Naive B cell (primary cell): ENCODE measurements at places on chromosomes 1 and 21. TPM values are rescaled to one million over a fixed set of nuclear protein-coding genes. Genes with fewer than 3 reads are reported as not detected.

MFAP2 gene
- not detected for polyA plus RNA-seq

- H3K27ac ChIP-seq: no peak overlapping the region
- no peak for DNase-seq
- peaks cover 19% of the 10 kb centered on the region for H3K4me1 ChIP-seq
- no peak overlapping the region for H3K4me3 ChIP-seq
- no peaks in the 10 kb centered on the region for H3K27me3 ChIP-seq
Measured at GRCh38 chr1:54331843-54332463, 74.2 kb downstream of the SSBP3 start.

DNA sequence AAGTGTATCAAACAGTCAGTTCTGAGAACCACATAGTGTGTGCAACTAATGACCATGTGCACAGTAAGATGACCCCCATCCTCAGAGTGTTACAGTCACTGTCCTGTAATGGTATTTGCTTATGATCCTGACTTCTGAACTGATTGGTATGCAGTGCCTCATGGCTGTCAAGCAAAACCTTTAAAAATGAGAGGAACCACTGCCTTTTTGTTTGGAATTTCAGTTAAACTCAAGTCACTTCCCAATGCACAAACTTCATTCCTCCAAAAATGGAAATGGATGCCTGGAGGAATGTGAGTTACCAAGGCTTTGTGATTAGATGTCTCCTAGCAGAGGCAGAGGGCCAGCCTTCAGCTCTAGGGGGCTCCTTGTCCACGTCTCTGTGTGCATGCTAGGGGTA lies 10.5 kb downstream of the C1orf198 start:
- no peak overlapping the region for H3K27ac ChIP-seq
- no peak overlapping the region for H3K4me3 ChIP-seq
- DNase-seq: no peak
- no peaks in the 10 kb centered on the region for H3K27me3 ChIP-seq
- H3K36me3 ChIP-seq: no peaks in the 10 kb centered on the region
- no peaks in the 10 kb centered on the region for H3K4me1 ChIP-seq

DNA sequence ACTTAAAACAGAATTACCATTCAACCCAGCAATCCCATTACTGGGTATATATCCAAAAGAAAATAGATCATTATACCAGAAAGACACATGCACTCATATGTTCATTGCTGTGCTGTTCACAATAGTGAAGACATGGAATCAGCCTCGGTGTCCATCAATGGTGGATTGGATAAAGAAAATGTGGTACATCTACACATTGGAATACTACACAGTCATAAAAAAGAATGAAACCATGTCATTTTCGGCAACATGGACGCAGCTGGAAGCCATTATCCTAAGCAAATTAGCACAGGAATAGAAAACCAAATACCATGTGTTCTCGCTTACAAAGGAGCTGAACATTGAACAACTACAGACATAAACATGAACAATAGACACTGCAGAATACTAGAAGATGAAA lies 244.8 kb upstream of the PROX1 start:
- H3K4me1 ChIP-seq: no peaks in the 10 kb centered on the region
- H3K36me3 ChIP-seq: no peaks in the 10 kb centered on the region
- DNase-seq: no peak
- H3K4me3 ChIP-seq: no peak overlapping the region
- H3K27me3 ChIP-seq: no peaks in the 10 kb centered on the region

- DNase-seq: no peak
- H3K27ac ChIP-seq: no peak overlapping the region
- H3K4me3 ChIP-seq: no peak overlapping the region
Measured at GRCh38 chr1:30087465-30087864, 635.9 kb downstream of the MATN1 start.

GRCh38 chr1:172588296-172589291 lies 55.6 kb downstream of the SUCO start:
- no peaks in the 10 kb centered on the region for H3K27me3 ChIP-seq
- H3K4me3 ChIP-seq: no peak overlapping the region

ADAMTS4 gene
- not detected for polyA plus RNA-seq

C1orf167 gene
- not detected for polyA plus RNA-seq

GRCh38 chr1:83746234-83746633 lies 252.7 kb downstream of the TTLL7 start:
- H3K4me3 ChIP-seq: peak overlapping the region; percentile 22
- peaks cover 2% of the 10 kb centered on the region for H3K27me3 ChIP-seq
- H3K36me3 ChIP-seq: no peaks in the 10 kb centered on the region
- no peak overlapping the region for H3K27ac ChIP-seq
- no peak for DNase-seq

GRCh38 chr21:20443558-20444155 lies 554.6 kb upstream of the NCAM2 start:
- no peaks in the 10 kb centered on the region for H3K36me3 ChIP-seq
- no peak overlapping the region for H3K27ac ChIP-seq
- no peaks in the 10 kb centered on the region for H3K27me3 ChIP-seq
- H3K4me1 ChIP-seq: no peaks in the 10 kb centered on the region
- no peak for DNase-seq
- no peak overlapping the region for H3K4me3 ChIP-seq

GRCh38 chr21:45041351-45041805 lies 33.0 kb upstream of the ADARB1 start:
- no peak overlapping the region for H3K4me3 ChIP-seq
- peaks cover 9% of the 10 kb centered on the region for H3K4me1 ChIP-seq
- H3K27ac ChIP-seq: no peak overlapping the region
- peaks cover 5% of the 10 kb centered on the region for H3K27me3 ChIP-seq

C1orf87 gene
- not detected for polyA plus RNA-seq

DNA sequence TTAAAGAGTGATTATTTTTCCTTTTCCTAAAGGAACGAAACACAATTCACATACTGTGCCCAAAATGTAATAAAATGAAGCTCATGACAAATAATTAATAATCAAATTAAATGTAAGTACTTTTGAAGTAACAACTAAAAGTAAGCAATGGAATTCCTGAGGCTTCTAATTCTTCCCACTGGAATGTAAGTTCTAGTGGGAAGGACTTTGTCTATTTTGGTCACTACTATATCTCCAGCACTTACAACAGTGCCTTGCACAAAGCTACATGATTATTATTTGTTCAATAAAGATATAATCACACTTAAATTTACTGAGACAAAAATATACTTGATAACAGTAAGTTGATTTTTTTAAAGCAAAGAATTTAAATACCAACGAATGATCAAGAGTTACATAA lies 128.8 kb downstream of the COQ8A start:
- H3K4me3 ChIP-seq: no peak overlapping the region
- no peak overlapping the region for H3K27ac ChIP-seq
- DNase-seq: no peak
- H3K27me3 ChIP-seq: no peaks in the 10 kb centered on the region

MYBPH gene
- polyA plus RNA-seq: not detected

DNA sequence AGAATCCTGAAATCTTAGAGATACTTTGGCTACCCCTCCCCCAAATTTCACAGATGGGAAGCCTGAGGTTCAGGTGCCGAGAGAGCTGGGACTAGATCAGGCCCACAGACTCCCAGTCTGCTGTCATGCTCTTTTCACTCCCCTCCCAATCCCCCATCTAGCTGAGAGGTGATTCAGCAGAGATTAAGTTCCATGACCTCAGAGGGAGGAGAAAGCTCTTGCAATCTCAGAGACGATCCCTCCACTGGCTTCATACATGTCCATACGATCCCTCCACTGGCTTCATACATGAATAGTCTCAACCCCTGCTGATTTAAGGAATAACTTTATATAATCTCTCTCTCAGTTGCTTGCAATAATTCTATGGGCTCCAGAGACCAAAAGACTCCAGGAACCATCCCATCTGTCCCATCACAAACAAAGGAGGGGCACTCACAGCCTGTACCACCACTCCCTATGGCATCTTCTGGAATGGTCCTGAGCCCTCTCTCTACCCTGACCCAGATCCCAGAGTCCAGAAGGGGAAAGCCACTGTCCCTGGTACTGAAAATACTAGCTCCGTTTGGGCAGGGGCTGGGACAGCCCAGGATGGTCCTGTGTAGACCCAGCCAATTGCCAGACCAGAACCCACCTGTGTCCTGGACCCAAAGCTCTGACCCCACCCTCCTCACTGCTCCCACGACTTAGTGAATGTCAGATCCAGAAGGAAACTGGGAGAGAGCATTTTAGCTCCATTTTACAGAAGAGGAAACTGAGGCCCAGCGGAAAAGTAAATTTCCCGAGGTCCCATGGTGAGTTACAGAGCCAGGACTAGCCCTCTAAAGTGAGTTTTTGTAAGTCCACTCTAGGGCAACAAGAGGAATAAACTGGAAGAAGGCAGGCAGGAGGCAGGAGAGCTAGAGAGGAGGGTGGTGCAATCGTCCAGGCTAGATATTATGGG lies 27.1 kb downstream of the RIMS3 start:
- no peak overlapping the region for H3K4me3 ChIP-seq
- no peak for DNase-seq
- no peaks in the 10 kb centered on the region for H3K36me3 ChIP-seq
- no peaks in the 10 kb centered on the region for H3K27me3 ChIP-seq

DNA sequence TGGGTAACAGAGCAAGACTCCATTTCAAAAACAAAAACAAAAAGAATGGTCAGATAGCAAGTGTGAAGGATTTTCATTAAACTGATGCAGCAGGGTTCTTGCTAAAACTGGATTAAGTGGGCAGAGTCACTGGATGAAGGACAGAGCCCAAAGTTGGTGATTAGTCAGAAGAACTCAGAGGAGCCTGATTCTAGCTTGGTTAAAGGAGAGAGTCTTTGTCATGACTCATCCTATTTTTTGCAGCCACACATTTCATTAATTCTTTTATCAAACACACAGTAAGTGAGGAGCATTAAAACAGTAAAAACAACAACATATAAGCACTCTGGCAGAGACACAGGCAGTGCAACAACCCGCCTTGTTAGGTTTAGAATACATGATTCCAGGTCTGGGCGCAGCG lies 56.0 kb upstream of the EDARADD start:
- no peak for DNase-seq
- peaks cover 4% of the 10 kb centered on the region for H3K27me3 ChIP-seq
- H3K36me3 ChIP-seq: no peaks in the 10 kb centered on the region
- no peak overlapping the region for H3K27ac ChIP-seq
- H3K4me3 ChIP-seq: no peak overlapping the region

OPTC gene
- polyA plus RNA-seq: not detected

GRCh38 chr1:85124091-85124490 lies 75.8 kb upstream of the MCOLN3 start:
- no peaks in the 10 kb centered on the region for H3K36me3 ChIP-seq
- H3K4me3 ChIP-seq: no peak overlapping the region

- DNase-seq: no peak
- H3K27ac ChIP-seq: no peak overlapping the region
- H3K27me3 ChIP-seq: no peaks in the 10 kb centered on the region
- peaks cover 16% of the 10 kb centered on the region for H3K4me1 ChIP-seq
- H3K36me3 ChIP-seq: no peaks in the 10 kb centered on the region
- no peak overlapping the region for H3K4me3 ChIP-seq
Measured at GRCh38 chr21:37087188-37087587, 14.1 kb downstream of the TTC3 start.

DNA sequence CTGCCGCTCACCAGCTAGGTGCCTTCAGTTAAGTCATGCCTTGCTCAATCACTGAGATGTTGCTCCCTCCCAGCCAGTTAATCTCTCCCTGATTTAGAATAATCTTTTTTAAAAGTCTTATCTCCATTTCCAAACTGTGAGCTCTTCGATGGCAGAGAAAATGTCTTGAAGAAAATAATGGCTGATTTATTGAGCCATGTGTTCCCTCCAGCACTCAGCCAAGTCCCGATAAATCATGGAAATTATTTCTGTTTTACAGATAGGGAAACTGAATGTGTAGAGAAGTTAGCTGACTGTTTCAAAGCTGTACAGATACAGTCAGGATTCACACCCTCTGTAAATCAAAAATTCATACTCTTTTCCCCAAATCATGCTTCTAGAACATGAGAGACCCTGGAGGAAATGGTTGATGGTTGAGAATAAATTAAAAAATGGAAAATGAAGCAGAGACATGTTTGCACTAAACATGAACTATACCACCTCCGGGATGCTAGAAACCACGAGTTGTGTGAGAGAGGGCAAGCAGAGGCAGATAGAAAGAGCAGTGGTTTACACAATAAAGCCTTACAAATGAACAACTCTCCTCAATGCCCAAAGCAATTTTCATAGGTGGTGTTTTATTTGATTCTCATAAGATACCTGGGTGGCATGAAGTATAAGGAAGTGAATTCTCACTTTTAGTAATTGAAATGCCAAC lies 376.4 kb downstream of the PLPP3 start:
- DNase-seq: no peak
- no peaks in the 10 kb centered on the region for H3K36me3 ChIP-seq
- no peaks in the 10 kb centered on the region for H3K4me1 ChIP-seq
- H3K27me3 ChIP-seq: peaks cover 14% of the 10 kb centered on the region
- H3K4me3 ChIP-seq: no peak overlapping the region

TDRD10 gene
- not detected for polyA plus RNA-seq

DNA sequence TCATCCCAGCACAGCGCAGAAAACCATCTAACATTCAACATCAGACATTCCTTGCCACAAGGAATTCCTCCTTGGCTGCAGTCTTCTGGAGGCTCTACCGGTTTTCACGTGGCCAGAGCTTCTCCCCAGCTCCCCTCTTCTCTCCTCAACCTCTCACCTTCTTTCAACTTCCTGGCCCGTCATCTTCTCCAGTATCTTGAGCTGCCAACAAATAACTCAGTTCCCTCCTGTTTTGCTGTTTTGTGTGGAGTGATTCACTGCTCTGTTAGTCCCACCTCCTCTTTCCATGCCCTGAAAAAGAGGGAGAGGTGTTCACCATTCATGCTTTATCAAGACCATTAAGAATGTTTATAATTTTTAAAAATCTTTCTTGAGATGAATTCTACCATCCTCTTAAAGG lies 32.6 kb downstream of the PIGM start:
- no peak for DNase-seq
- H3K4me1 ChIP-seq: no peaks in the 10 kb centered on the region
- peaks cover 37% of the 10 kb centered on the region for H3K27me3 ChIP-seq
- H3K4me3 ChIP-seq: no peak overlapping the region
- peak overlapping the region; percentile 34 for H3K27ac ChIP-seq

DNA sequence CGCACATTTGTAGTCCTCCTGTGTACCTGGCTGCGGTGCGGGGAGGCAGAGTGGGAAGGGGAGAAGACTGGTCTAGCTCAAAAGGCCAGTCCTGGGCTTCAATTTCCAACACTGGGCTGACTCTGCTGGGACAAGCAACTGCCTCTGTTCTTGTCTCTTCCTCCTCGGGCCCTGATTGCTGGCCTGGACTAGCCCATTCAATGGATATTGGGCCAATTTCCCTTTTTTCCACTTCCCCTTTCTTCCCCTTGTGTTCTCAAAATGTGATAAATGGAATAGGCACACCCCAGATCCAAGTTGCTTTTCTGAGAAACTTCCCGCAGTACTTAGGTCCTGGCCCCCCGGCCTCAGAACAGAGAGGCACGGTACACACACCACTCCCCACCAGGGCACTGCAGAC lies 48.2 kb downstream of the SPSB1 start:
- H3K36me3 ChIP-seq: no peaks in the 10 kb centered on the region
- peaks cover 4% of the 10 kb centered on the region for H3K4me1 ChIP-seq
- no peak overlapping the region for H3K4me3 ChIP-seq

SLFNL1 gene
- polyA plus RNA-seq: 0.35 TPM

DNA sequence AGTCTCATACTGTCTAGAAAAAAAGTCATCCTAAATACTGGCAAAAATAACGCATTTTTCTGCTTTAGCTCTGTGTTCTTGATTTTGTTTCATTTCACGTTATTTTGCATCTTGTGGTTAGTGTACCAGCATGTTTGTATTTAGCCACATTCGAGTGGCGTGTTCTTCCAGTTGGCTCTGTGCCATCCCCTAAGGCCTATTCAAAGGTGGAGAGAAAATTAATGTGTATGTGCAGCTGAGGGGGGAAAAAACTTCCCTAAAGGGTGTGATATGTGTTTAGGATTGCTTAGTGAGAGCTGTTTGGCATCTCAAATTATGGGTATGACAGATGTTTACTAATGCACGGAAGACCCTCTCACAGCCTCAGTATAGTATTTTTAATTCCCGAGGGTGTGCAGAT lies 12.1 kb downstream of the DNAJC16 start:
- no peak overlapping the region for H3K4me3 ChIP-seq
- no peak overlapping the region for H3K27ac ChIP-seq
- peaks cover 11% of the 10 kb centered on the region for H3K36me3 ChIP-seq
- H3K4me1 ChIP-seq: peaks cover 3% of the 10 kb centered on the region
- no peaks in the 10 kb centered on the region for H3K27me3 ChIP-seq
- no peak for DNase-seq
